ENCODE measurements at places on chromosomes 12 and 14. TPM values are rescaled to one million over a fixed set of nuclear protein-coding genes. Genes with fewer than 3 reads are reported as not detected.

Gene STXBP6
- not detected for total RNA-seq

DNA sequence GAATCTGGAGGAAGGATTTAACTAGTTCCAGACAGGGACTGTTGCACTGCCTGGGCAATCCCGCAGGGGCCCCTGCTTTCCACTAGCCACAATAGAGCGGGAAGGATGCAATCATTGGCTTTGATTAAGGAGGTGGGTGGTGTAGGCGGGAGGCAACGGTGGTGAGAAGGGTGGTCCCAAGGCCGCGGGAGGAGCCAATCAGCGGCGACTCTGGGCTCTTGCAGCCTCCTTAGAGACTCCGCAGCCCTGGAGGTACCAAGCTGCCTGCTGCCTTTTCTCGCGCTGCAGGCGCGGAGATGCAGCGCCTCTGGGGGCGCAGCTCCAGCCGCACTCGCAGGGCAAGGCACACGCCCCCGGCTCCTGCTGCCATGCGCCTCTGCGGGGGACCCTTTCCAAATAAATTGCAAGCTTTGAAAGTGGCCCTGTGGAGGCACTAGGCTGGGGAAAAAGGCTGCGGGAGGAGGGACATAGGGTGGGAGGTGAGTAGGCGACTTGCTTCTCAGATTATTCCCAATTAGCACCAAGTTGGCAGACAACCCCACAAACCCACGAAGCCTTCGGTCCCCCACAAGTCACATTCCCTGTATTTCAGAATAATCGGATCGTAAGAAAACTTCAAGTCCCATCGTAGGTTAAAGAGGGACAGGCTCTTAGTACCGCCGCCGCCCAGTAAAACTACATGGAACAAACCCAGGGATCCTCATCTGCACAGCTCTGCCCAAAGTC is 858 bp upstream of the KCNA1 start:
- no peak overlapping the region for H3K27ac ChIP-seq
- peak overlapping the region; percentile 42 for H3K4me3 ChIP-seq
- peaks cover 16% of the 10 kb centered on the region for H3K4me1 ChIP-seq
- H3K36me3 ChIP-seq = peaks cover 6% of the 10 kb centered on the region
- peak; percentile 22 for DNase-seq

- DNase-seq = no peak
- H3K27ac ChIP-seq = no peak overlapping the region
- H3K4me1 ChIP-seq = peaks cover 7% of the 10 kb centered on the region
- peaks cover 6% of the 10 kb centered on the region for H3K36me3 ChIP-seq
- H3K4me3 ChIP-seq = no peak overlapping the region
- no peaks in the 10 kb centered on the region for H3K27me3 ChIP-seq
These were observed 43.1 kb upstream of the GXYLT1 start for GRCh38 chr12:42187799-42188198.

DNA sequence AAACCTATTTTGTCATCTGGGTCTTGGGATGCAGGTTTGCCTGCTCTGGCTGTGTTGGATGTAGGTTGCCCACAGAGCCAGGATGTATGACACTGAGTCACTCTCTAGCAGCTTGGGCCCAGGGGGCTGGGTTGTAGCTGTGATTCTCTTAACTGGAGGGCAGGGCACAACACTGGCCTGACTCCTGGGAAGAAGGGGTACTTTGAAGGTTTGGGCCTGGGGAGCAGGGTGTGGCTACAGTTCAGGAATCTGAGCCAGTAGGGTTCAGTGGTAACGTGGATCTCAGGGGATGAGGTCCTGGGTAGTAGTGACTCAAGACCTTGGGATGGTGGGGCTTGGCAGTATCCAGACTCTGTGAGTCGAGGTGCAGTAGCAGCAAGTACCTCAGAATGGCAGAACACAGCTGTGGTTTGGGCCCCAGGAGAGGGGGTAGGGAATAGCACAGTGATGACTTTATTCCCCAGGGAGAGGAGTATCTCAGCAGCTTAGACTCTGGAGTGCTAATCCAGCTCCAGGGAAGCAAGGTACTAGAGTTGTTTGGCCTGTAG is 25.7 kb downstream of the TBC1D15 start:
- peaks cover 30% of the 10 kb centered on the region for H3K36me3 ChIP-seq
- no peak overlapping the region for H3K27ac ChIP-seq
- H3K27me3 ChIP-seq = no peaks in the 10 kb centered on the region

DNA sequence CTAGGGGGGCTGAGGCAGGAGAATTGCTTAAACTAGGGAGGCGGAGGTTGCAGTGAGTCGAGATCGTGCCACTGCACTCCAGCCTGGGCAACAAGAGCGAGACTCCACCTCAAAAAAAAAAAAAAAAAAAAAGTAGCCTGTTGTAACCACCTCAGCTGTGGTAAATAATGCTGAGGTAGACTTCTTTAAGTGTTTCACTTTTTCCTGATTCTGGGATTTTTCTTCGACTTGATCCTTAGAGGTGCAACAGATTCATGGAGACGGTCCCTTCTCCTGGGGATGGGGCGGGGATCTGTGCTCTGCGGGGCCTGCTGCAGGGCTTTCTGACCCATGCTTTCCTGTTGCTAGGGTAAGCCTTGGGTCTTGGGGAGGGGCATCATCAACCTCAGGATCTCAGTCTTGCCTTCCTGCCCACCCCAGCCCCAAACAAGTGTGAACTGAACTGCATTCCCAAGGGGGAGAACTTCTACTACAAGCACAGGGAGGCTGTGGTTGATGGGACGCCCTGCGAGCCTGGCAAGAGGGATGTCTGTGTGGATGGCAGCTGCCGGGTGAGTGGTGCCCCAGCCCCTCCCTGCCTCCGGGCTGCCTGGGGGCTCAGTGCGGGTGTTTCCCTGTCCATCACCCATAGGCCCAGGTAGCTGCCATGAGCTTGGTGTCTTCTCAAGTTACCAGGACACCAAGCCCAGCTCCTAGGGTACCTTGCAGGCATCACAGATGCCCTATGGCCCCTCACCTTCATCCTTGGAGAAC is 12.4 kb downstream of the PAPLN start:
- peaks cover 19% of the 10 kb centered on the region for H3K27me3 ChIP-seq
- H3K36me3 ChIP-seq = no peaks in the 10 kb centered on the region
- H3K4me1 ChIP-seq = peaks cover 23% of the 10 kb centered on the region
- H3K4me3 ChIP-seq = no peak overlapping the region
- H3K27ac ChIP-seq = no peak overlapping the region
- no peak for DNase-seq

Gene RAB15
- total RNA-seq = 6.0 TPM

GRCh38 chr12:5612556-5613410 is 180.9 kb downstream of the NTF3 start:
- H3K27me3 ChIP-seq = no peaks in the 10 kb centered on the region
- H3K4me3 ChIP-seq = no peak overlapping the region

Gene CCDC177
- total RNA-seq = not detected

DNA sequence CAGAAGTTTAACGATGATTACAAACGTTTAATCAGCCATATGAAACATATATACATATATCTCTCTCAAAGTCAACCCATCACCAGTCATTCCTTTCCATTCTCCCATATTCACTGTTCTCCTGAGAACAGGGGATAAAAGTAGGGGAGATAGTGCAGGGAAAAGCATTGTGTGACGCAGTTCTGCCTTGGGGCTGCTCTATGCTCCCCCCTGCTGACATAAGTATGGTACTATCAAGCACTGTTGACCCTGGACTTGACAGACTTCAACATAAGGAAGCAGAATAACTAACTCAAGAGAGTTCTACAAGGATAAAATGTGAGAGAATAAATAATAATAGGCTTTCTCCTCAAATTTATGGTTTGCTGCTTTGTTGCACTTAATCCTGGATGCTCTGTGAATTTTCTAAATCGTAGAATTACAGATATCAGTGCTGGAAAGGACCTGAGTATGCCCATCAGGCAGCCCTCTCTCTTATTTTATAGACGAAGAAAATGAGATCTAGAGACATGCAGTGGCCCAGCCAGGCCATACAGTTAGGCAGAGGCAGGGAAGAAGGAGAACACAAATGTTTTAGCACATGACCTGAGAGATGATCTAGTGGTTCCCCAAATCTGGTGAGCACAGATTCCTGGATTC is 87.2 kb downstream of the SCN8A start:
- no peaks in the 10 kb centered on the region for H3K4me1 ChIP-seq
- no peak overlapping the region for H3K27ac ChIP-seq
- peak; percentile 11 for DNase-seq
- no peaks in the 10 kb centered on the region for H3K27me3 ChIP-seq

DNA sequence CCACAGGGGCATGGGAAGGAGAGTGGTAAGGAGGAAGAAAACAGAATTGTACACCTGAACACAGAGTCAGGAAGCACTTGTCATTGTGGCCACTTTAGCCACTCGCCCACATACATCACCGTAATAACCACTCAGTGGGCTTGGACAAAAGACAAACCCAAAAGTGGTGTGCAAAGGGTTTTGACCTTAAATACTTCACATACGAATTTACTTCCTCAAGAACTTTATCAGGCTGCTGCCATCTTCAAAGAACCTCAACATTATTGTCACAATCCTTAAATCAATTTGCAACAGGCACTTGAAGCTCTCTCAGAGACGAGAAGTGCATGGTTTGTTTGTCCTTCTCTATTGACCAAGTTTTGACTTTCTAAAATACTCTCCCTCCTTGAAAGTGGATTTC is 187.3 kb upstream of the EGLN3 start:
- no peak overlapping the region for H3K4me3 ChIP-seq
- DNase-seq = no peak
- no peaks in the 10 kb centered on the region for H3K4me1 ChIP-seq
- H3K36me3 ChIP-seq = peaks cover 3% of the 10 kb centered on the region

Gene SMIM41
- total RNA-seq = not detected

DNA sequence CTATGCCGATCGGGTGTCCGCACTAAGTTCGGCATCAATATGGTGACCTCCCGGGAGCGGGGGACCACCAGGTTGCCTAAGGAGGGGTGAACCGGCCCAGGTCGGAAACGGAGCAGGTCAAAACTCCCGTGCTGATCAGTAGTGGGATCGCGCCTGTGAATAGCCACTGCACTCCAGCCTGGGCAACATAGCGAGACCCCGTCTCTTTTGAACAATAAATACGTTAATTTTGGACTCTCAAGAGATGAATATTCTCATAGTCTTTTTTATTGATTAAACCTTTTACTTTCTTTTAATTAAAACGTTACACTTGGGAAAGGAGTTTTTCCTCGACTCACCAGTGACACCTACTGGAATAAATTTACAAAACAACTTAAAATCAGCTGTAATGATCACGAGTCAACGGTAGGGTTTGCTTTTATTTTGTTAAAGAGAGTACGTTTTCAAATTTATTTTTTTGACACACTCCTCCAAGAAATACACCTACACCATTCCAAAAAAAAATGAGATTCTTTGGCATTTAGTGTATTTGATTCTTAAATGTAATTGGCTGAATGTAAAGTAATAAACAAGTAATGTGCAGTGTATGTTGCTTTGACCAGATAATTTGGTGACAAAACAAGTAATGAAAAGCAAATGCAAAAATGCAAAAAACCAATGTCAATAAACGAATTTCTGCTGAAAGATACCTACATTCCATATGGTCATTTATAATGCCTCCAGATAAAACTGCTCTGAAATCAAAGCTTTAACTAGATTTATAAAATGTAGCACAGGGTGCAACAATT is 687 bp upstream of the RPS29 start:
- peak overlapping the region; percentile 95 for H3K27ac ChIP-seq
- peaks cover 37% of the 10 kb centered on the region for H3K36me3 ChIP-seq
- H3K27me3 ChIP-seq = no peaks in the 10 kb centered on the region
- H3K4me1 ChIP-seq = peaks cover 40% of the 10 kb centered on the region
